Liver (tissue), 10 donors: ENCODE measurements at places on chromosomes 5 and 9.

GRCh38 chr5:8317335-8317734, 448.4 kb downstream of the MTRR start:
- no peak for DNase-seq

DNA sequence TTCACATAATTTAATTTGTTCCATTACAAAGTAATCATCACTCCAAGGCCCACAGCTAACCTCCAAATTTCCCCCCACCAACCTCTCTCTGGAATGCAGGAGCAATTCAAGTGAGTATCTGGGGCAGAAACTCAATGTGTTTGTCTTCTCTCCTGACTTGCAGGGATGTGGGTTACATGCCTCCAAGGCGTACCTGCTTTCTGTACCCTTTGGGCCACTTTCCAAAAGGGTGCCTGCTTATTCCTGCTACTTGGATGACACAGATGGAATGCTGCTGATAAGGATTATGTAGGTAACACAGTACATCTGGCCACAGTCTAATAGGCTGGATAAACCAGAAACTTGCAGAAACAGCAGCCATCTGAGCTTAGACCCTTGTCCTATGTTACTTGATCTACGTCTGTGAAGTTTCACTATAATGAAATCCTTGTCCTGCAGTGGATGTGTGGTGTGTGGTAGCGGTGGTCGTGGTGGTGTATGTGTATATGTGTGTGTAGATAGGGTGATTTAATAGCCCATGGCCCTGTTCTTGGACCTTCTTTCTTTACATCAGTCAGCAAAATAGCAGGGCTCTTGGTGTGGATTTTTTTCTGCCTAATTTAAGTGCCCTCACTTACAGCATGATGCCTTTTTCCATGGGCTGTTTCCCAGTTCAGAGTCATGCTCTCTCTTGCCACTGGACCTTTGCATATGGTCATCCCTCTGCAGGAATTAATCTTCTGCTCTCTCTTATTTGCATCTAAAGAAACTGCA, 175.9 kb downstream of the ZDHHC21 start:
- DNase-seq, result no peak

DNA sequence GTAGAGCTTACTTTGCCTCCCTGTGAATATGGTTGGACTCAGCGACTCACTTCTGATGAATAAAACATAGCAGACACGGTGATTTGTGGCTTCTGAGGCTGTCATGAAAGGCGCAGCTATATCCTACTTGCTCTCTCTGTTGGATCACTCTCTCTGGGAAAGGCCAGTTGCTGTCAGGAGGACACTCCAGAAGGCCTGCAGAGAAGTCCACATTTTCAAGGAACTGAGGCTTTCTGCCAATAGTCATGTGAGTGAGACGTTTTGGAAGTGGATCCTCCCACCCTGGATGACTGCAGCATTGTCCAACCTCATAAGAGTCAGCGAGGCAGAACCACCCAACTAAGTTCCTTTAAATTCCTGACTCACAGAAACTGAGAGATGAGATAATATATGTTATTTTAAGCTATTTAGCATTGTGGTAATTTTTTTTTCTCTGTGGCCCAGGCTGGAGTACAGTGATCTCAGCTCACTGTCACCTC, 156.0 kb upstream of the MAST4 start:
- DNase-seq, result no peak

DNA sequence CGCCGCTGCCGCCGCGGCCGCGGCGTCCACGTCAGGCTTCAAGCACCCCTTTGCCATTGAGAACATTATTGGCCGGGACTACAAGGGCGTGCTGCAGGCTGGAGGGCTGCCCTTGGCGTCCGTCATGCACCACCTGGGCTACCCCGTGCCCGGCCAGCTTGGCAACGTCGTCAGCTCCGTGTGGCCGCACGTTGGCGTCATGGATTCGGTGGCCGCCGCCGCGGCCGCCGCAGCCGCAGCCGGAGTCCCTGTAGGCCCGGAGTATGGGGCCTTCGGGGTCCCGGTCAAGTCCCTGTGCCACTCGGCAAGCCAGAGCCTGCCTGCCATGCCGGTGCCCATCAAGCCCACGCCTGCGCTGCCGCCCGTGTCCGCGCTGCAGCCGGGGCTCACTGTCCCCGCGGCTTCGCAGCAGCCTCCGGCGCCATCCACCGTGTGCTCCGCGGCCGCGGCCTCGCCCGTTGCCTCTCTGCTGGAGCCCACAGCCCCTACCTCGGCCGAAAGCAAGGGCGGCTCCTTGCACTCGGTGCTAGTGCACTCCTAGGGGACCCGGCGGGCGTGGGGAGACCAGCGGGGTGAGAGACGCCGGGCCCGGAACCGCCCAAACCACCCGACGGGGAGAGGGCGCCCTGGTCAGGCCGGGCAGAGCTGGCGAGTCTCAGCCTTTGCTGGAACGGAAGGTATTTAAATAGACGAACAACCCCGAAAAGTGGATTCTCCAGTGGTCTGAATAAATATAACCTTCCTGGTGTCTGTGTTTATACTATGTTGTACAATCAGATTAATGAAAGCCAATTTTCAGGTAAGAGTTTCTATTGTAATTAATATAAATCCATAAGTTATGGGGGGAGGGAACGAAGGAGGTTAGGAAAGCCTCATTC, 1.2 kb downstream of the FOXB2 start:
- DNase-seq, result no peak

DNA sequence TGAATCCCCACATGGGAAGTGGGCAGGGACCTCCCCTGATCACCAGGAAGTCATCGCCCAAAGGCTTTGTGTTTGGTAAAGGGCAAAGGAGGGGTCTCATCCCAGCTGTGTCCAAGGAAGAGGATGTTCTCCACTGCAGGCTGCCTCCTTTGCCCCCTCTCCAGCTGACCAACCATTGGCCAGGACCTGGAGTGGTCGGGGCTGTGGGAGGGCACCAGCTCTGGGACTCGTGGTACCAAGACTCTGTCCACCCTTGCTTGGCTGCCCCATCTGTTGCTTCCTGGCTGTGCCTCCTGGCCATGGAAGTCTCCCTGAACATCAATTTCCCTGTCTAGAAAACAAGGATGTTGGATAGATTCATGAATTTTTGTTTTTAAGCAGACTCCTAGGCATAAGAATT, 34.1 kb downstream of the COL15A1 start:
- DNase-seq, result no peak

GRCh38 chr9:84755380-84755779, 85.9 kb downstream of the NTRK2 start:
- no peak for DNase-seq
